Natural killer cell treated with Interleukin-12 subunit alpha and Interleukin-12 subunit beta and Interleukin-15 and Interleukin-18, amount 100 ng/mL, for 72 hours (primary cell): ENCODE measurements at places on chromosomes 5 and 9. TPM values are rescaled to one million over a fixed set of nuclear protein-coding genes. Genes with fewer than 3 reads are reported as not detected.
A peak's percentile ranks its signal among the peaks of the same experiment; 100 is the strongest.

DNA sequence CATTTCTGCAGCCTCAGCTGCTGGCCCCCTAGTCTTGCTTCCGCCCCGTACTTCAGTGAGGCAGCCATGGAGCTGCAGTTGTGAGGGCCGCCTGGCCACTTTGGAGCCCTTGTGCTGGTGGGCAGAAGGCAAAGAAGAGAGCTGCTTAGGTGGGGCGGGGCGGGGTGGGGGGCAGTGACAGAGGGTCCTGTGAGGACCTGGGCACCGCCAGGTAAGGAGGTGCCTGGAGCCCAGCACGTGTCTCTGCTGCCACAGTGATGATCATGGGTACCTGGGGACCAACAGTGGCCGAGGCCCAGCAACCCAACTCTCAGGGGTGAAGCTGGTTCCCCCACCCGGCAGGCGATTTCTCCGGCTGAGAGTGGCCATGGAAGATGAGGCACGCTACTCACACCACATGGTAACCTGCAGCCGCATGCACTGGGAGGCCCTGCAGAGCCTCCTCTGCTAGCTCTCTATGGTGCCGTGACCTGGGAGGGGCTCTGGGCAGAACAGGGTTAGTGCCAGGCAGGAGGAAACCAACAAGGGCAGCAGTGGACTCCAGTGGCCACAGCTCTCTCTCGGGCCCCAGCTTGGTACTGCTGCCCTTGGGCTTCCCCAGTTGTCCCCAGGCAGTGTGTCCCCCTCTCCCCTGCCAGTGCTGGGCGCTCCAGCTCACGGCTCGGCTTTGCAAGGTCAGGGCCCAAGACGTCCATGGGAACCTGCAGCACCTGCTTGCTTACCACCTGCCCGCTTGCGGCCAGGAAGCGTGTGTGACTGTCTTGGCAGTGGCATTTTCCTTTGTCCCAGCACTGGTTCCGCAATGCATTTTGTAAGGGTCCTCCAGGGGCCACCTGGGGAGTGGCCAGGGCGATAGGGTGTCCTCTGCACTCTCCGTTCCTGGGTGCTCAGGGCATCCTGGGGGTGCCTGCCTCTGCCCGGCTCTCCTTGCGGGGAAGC is 24.0 kb downstream of the NDUFS6 start:
- no peak overlapping the region for H3K27ac ChIP-seq
- no peak for DNase-seq

GRCh38 chr9:100557053-100557452 is 20.8 kb upstream of the CAVIN4 start:
- DNase-seq, result no peak
- no peaks in the 10 kb centered on the region for H3K4me1 ChIP-seq
- no peaks in the 10 kb centered on the region for H3K36me3 ChIP-seq

- H3K4me1 ChIP-seq, result no peaks in the 10 kb centered on the region
- no peaks in the 10 kb centered on the region for H3K36me3 ChIP-seq
These were observed 117.5 kb upstream of the OR13F1 start for GRCh38 chr9:104386425-104387069.

GRCh38 chr5:142671801-142672200 is 14.1 kb downstream of the FGF1 start:
- no peaks in the 10 kb centered on the region for H3K36me3 ChIP-seq
- no peaks in the 10 kb centered on the region for H3K4me1 ChIP-seq
- no peak for DNase-seq
- no peak overlapping the region for H3K27ac ChIP-seq
- peaks cover 3% of the 10 kb centered on the region for H3K27me3 ChIP-seq
- H3K4me3 ChIP-seq, result no peak overlapping the region

DNA sequence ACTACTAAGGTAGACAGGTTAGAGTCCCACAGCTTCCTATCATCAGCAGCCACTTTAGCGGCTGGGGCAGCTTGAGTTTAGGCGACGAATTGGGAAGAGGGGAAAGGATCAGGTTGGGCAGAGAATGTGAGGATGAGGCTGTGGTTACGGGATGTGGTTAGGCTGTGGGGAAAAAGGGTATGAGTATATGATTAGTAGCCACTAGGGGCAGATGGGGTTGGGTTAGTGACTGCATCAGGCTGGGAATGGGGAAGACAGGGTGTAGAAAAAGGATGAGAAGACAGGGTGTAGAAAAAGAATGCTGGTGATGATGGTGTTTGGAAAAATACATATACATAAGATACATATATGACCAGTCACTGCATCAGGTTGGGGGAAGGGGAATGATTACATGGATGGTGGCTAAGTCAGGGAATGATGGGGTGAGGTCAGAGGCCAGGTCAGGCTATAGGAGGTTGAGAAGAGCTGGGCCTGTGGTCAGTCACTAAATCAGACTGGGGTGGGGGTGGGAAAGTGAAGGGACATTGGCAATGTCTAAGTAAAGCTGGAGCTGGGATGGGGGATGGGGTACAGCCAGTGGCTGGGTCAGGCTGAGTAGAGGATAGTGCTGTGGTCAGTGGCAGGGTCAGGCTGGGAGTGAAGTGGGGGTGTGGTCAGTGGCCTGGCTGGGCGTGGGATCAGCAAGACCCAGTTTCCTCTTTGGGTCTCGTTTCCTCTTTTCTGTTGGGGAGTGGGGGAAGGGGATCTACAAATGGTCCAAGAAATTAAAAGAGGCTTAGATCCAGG is 2.1 kb downstream of the TLN1 start:
- peak; percentile 63 for DNase-seq
- H3K4me1 ChIP-seq, result peaks cover 16% of the 10 kb centered on the region
- H3K27me3 ChIP-seq, result no peaks in the 10 kb centered on the region
- no peak overlapping the region for H3K27ac ChIP-seq
- peaks cover 9% of the 10 kb centered on the region for H3K36me3 ChIP-seq

- no peak overlapping the region for H3K4me3 ChIP-seq
- no peaks in the 10 kb centered on the region for H3K4me1 ChIP-seq
- H3K36me3 ChIP-seq, result no peaks in the 10 kb centered on the region
- no peak overlapping the region for H3K27ac ChIP-seq
These were observed 11.4 kb upstream of the GRM6 start for GRCh38 chr5:179006564-179006963.

SLC6A3 gene
- not detected for total RNA-seq

BNIP1 gene
- total RNA-seq, result 18.0 TPM

IFNB1 gene
- not detected for total RNA-seq

GRCh38 chr5:32541241-32541640 is 44.1 kb upstream of the SUB1 start:
- peaks cover 34% of the 10 kb centered on the region for H3K4me1 ChIP-seq
- no peak for DNase-seq
- H3K27me3 ChIP-seq, result peaks cover 6% of the 10 kb centered on the region
- H3K27ac ChIP-seq, result no peak overlapping the region

GRCh38 chr5:158433634-158434033 is 574.7 kb upstream of the CLINT1 start:
- no peak for DNase-seq
- H3K27me3 ChIP-seq, result no peaks in the 10 kb centered on the region
- H3K4me3 ChIP-seq, result no peak overlapping the region
- no peaks in the 10 kb centered on the region for H3K36me3 ChIP-seq
- no peak overlapping the region for H3K27ac ChIP-seq

NUTM2F gene
- not detected for total RNA-seq

PDLIM7 gene
- total RNA-seq, result 39.1 TPM

DNA sequence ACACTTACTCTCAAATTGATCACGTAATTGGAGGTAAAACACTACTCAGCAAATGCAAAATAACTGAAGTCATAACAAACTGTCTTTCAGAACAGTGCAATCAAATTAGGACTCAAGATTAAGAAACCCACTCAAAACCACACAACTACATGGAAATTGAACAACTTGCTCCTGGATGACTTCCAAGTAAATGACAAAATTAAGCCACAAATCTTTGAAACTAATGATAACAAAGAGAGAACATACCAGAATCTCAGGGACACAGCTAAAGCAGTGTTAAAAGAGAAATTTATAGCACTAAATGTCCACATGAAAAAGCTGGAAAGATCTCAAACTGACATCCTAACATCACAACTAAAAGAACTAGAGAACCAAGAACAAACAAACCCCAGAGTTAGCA is 540.5 kb upstream of the CDH18 start:
- no peak overlapping the region for H3K27ac ChIP-seq
- no peaks in the 10 kb centered on the region for H3K4me1 ChIP-seq
- no peak for DNase-seq
- no peaks in the 10 kb centered on the region for H3K27me3 ChIP-seq
- no peak overlapping the region for H3K4me3 ChIP-seq
- peaks cover 35% of the 10 kb centered on the region for H3K36me3 ChIP-seq

DNA sequence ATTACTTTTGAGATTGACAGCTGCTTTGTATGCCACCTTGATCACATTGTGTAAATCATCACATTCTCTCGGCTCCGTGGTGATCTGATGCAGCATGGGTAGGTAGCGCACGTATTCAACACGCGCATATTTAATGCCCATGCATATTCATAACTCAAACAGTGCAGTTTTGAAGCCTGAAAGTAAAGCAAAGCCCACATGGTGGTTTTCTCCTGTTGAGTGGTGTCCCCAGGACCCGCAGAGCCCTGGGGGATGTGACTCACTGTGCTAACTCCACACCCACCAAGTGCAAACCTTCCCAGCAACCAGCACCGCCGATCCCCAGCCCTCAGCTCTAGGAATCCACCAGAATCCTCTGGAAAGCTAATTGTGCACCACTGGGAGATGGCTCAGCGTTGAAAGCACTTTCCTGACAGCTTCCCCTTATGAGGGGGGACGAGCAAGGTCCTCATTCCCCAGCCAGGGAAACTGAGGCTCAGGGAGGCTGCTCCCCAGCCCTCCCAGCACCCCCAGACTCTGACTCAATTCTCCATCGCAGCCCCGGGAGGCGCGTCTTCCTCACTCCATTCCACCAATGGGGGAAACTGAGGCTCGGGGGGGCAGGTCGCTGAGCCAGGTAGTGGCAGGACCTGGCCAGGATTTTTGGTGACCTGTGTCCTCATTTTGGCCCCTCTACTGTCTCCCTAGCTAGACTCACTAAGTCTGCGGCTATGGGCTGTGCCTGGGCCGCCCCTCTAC is 46.4 kb downstream of the SARDH start:
- no peak overlapping the region for H3K27ac ChIP-seq
- H3K36me3 ChIP-seq, result no peaks in the 10 kb centered on the region
- no peak overlapping the region for H3K4me3 ChIP-seq

ZFP2 gene
- total RNA-seq, result 0.12 TPM

LRRC19 gene
- total RNA-seq, result not detected

SPATA31C1 gene
- not detected for total RNA-seq

QRFP gene
- total RNA-seq, result not detected

- no peak for DNase-seq
- no peaks in the 10 kb centered on the region for H3K27me3 ChIP-seq
- H3K27ac ChIP-seq, result no peak overlapping the region
- H3K36me3 ChIP-seq, result peaks cover 20% of the 10 kb centered on the region
- no peak overlapping the region for H3K4me3 ChIP-seq
- H3K4me1 ChIP-seq, result no peaks in the 10 kb centered on the region
These were observed 80.2 kb downstream of the STX17 start for GRCh38 chr9:99986642-99987041.

- no peak overlapping the region for H3K4me3 ChIP-seq
- H3K4me1 ChIP-seq, result peaks cover 46% of the 10 kb centered on the region
- H3K27ac ChIP-seq, result peak overlapping the region; percentile 89
- peaks cover 7% of the 10 kb centered on the region for H3K36me3 ChIP-seq
- DNase-seq, result no peak
These were observed 126.1 kb downstream of the SNX18 start for GRCh38 chr5:54643685-54644106.

GRCh38 chr9:77163884-77164283 is 13.4 kb upstream of the VPS13A start:
- H3K27me3 ChIP-seq, result peaks cover 17% of the 10 kb centered on the region
- H3K4me3 ChIP-seq, result no peak overlapping the region
- no peaks in the 10 kb centered on the region for H3K36me3 ChIP-seq
- no peak for DNase-seq
- no peaks in the 10 kb centered on the region for H3K4me1 ChIP-seq
- no peak overlapping the region for H3K27ac ChIP-seq

CTXN3 gene
- total RNA-seq, result not detected

DNA sequence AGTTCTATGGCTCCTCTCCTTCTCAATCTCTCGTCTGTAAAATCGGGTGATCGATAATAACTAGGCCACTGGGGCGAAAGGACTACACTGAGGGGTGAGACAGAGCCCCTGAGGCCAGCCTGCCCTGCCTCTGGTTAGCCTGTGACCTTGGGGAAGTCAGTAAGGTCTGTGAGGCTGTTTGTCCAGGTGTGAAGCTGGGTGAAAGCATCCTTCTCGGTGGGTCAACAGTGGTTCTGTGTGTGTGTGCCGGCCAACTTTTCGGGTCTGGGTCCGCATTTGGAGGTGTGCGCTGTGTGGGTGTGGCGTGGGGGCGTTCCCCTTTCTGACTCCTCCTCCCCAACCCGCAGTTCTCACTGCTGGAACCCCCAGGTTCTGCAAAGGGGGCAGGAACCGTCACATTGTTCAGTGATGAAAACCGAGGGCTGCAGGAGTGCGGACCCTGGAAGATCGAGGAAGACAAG is 5.0 kb upstream of the RNF44 start:
- no peaks in the 10 kb centered on the region for H3K36me3 ChIP-seq
- peak; percentile 60 for DNase-seq
- peaks cover 46% of the 10 kb centered on the region for H3K4me1 ChIP-seq
- H3K27ac ChIP-seq, result peak overlapping the region; percentile 91
- H3K27me3 ChIP-seq, result no peaks in the 10 kb centered on the region

PCSK1 gene
- not detected for total RNA-seq

DNA sequence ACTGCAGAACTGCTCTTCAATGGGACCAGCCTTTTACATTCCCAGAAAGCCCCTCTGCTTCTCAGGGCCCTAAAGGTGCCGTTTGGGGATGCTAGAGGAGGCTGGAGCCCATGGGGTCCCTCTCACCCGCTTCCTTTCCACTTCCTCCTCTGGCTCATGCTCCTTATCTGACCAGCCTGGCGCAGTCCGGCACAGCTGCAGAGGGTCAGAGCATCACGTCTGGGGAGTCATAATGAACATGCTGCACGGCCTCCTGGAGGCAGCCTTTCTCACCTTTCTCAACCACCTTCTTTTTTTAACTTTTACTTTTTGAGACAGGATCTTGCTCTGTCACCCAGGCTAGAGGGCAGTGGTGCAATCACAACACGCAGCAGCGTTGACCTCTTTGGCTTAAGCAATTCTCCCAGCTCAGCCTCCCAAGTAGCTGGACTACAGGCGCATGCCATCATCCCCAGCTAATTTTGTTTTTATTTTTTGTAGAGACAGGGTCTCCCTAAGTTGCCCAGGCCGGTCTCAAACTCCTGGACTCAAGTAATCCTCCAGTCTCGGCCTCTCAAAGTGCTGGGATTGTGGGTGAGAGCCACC is 15.1 kb upstream of the TCF7 start:
- no peak overlapping the region for H3K4me3 ChIP-seq
- peaks cover 38% of the 10 kb centered on the region for H3K4me1 ChIP-seq
- no peaks in the 10 kb centered on the region for H3K36me3 ChIP-seq
- peaks cover 7% of the 10 kb centered on the region for H3K27me3 ChIP-seq
- H3K27ac ChIP-seq, result peak overlapping the region; percentile 72

DNA sequence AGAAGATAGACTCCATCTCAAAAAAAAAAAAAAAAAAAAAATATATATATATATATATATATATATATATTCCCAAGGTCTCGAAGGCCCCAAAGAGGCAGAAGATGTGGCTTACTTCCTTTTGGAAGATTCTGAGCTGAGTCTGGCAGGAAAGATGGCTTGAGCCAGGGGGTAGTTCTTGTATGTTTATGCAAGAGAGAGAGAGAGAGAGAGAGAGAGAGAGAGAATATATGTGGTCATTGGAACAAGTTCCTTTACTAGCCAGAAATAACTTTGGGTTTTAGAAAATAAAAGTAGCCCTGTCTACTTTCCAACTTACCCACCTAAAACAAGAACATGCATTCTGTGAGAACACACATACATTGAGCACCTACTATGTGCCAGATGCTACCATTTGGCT is 17.6 kb downstream of the NCS1 start:
- DNase-seq, result no peak
- H3K4me3 ChIP-seq, result no peak overlapping the region
- no peak overlapping the region for H3K27ac ChIP-seq
- no peaks in the 10 kb centered on the region for H3K36me3 ChIP-seq
- no peaks in the 10 kb centered on the region for H3K4me1 ChIP-seq
- no peaks in the 10 kb centered on the region for H3K27me3 ChIP-seq
